ENCODE measurements at places on chromosomes 4 and X. TPM values are rescaled to one million over a fixed set of nuclear protein-coding genes. Genes with fewer than 3 reads are reported as not detected.

DNA sequence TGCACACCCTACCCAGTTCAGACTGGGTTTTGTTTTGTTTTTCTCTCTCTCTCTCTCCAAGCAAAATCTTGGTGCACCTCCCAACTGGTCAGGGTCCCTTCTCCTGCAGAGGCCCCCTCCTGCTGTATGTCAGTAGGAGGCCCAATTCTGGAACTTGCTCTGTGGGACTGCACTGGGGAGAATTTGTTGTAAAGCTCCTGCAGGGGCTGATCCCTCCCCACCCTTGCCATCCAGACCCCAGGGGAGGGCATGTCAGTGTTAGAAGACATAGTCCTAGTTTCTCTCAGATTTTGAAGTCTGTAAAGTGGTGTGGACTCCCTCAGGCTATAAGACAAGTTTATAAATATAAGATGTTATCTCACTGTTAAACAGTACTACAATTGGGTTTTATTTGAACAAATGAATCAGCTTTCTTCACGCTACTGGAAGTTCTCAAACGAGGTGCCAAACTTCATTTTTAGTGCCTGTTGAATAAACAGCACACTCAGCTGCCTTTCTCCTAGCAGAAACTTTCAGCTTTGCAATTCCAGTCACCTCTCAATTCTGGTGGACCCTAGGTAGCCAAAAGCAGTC, 88.6 kb upstream of the FRMPD3 start:
- no peak overlapping the region for H3K4me3 ChIP-seq
- no peaks in the 10 kb centered on the region for H3K4me1 ChIP-seq

DNA sequence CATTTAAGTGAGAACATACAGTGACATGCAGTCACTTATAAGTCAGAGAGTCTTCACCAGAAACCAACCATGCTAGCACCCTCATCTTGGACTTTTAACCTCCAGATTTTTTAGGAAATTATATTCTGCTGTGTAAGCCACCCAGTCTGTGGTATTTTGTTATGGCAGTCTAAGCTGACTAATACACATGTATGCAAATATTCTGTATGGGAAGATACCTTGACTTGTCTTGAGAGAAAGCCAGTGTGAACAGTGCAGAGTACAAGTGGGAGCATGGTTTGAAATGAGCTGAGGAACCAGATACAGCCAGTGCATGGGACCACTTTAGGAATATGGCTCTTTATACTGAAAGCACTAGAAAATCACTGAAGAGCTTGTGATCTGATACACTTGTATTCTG, 110.4 kb upstream of the MAP9 start:
- DNase-seq, result no peak
- H3K36me3 ChIP-seq, result no peaks in the 10 kb centered on the region
- H3K27ac ChIP-seq, result no peak overlapping the region
- H3K27me3 ChIP-seq, result no peaks in the 10 kb centered on the region
- H3K4me3 ChIP-seq, result no peak overlapping the region

Gene HPSE
- 10.6 TPM for total RNA-seq

- H3K27me3 ChIP-seq, result no peaks in the 10 kb centered on the region
- no peaks in the 10 kb centered on the region for H3K4me1 ChIP-seq
- no peak for DNase-seq
Observed at GRCh38 chrX:124421898-124422655, 75.7 kb downstream of the SH2D1A start.

DNA sequence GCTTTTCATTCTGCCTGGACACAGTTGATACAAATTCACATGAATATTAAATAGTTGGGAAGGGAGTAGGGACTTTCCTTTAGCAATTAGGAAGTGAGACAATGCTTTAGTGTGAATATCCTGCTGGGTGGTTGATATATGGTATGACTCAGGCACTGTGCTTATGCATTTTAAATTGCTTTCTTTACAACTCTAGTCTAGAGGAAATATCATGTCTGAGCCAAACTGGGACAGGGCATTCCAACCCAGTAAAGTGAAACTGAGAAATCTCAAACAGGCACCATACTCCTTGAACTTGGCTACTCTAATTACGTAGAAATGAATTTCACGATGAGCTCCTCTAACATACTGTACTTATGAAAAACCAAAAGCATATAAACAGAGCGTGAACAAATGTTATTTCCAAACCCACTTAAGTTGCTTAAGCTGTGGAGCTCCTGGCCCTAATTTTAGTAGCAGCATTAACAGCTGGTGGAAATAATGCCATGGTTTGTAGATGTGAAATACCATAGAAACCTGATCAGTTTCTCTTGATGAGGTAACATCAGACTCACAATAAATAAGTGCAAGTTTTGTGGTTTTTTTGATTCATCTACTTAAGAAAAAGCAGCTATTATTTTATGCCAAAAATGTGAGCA, 242.9 kb upstream of the GK2 start:
- no peaks in the 10 kb centered on the region for H3K27me3 ChIP-seq
- DNase-seq, result no peak
- H3K36me3 ChIP-seq, result no peaks in the 10 kb centered on the region
- no peak overlapping the region for H3K27ac ChIP-seq
- H3K4me3 ChIP-seq, result no peak overlapping the region
- H3K4me1 ChIP-seq, result no peaks in the 10 kb centered on the region

DNA sequence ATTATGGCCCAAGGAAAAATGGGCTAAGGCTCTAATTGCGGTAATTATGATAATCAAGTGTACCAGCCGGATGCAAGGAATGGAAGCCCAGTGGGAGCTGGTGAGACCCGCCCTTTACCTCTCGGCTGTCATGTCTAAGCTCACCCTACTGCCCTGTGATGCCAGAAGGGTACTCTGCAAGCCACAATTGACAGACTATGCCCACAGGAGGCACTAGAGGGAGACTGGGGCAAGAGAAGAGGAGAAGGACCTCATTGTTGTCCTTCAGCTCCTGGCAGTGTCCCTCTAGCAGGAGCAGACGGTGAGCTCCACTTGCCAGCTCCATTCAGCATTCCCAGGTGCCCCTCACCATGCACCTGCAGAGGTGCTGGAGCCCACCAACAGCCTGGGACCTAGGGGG, 141.8 kb downstream of the SMIM20 start:
- no peaks in the 10 kb centered on the region for H3K36me3 ChIP-seq
- no peak overlapping the region for H3K27ac ChIP-seq
- no peaks in the 10 kb centered on the region for H3K27me3 ChIP-seq
